HFFc6 (cell line): ENCODE measurements at places on chromosomes 16 and 17. TPM values are rescaled to one million over a fixed set of nuclear protein-coding genes. Genes with fewer than 3 reads are reported as not detected.

GRCh38 chr17:28746611-28747050 is 2.8 kb downstream of the TRAF4 start:
- no peak for DNase-seq

GRCh38 chr17:76447931-76448652 is 4.9 kb downstream of the UBE2O start:
- peak; percentile 60 for DNase-seq

GRCh38 chr17:42979511-42980273 is at the start of gene PTGES3L:
Gene PTGES3L (minus strand): TSS chr17:42980080. CDS start chr17:42980053, 27 bp downstream.
- peak; percentile 38 for DNase-seq

DNA sequence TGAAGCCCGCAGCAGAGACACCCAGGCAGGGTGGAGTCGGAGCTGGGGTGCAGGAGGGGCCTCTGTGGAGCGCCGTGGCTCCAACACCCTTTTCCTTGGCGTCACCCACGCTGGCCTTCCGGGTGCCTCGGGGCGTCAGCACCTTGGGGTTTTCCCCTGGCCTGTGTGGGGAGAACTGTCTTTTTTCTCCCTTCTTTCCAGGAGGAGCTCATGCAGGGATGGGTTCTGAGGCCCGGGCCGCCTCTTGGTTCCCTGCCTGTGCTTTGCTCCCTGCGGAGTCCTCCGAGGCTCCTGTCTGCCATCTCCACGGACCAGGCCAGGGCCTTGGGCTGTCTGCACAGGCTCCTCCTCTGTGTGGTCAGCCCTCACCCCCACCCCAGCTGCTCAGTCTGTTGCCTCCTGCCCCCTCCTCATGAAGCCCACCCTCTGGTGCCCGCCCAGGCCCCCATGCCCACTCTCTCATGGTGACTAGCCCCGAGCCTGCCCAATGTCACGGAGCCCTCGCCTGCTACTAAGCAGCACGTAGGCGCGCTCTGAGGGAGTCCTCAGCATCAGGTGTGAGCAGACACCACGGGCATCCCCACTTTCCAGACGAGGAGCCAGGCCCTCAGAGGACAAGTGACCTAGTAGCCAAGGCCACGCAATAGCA is 5.0 kb downstream of the KATNB1 start:
- no peak for DNase-seq

GRCh38 chr17:17448723-17449122 is 28.1 kb upstream of the MED9 start:
- no peak for DNase-seq

DNA sequence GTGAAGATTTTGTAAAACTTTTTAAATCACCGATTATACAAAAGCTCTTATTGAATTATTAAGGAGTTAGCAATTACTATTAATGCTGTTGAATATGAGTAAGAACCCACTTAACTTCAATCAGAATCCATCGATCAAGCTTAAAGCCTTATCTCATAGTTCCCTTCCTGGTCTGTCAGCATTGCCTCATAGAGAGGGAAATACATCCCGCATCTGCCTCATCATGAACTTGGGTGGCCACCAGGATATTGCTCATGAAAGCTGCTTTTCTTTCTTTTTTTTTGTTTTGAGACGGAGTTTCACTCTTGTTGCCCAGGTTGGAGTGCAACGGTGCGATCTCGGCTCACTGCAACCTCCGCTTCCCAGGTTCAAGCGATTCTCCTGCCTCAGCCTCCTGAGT is 66.7 kb downstream of the PIGL start:
- DNase-seq, result peak; percentile 37

- no peak for DNase-seq
Measured at GRCh38 chr17:70859829-70860228, 690.5 kb downstream of the KCNJ2 start.

GRCh38 chr16:24440306-24440705 is 99.1 kb upstream of the RBBP6 start:
- no peak for DNase-seq

GRCh38 chr16:50354629-50355456 is 13.9 kb downstream of the BRD7 start:
- DNase-seq, result no peak

GRCh38 chr17:40841246-40841645 is 18.8 kb upstream of the KRT10 start:
- no peak for DNase-seq

- no peak for DNase-seq
Measured at GRCh38 chr16:57611706-57612105, 16.7 kb upstream of the ADGRG1 start.

GRCh38 chr17:21243516-21244303 is 9.5 kb downstream of the NATD1 start:
- no peak for DNase-seq

DNA sequence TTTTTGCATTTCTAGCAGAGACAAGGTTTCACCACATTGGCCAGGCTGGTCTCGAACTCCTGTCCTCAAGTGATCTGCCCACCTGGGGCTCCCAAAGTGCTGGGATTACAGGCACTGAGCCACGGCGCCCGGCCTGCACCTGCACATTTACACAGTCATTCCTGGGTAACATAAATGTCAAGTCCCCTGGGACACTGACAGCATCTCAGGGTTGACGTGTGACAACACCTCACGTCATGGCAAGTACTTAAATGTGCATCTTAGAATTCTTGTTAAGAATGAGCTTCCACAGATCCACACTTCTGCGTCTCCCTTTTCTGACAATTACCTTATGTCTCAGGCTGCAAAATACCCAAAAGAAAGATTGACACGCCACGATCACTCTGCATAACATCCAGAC is 80.5 kb downstream of the ABR start:
- DNase-seq, result no peak

- DNase-seq, result no peak
Measured at GRCh38 chr16:85105475-85105874, 6.8 kb downstream of the CIBAR2 start.

DNA sequence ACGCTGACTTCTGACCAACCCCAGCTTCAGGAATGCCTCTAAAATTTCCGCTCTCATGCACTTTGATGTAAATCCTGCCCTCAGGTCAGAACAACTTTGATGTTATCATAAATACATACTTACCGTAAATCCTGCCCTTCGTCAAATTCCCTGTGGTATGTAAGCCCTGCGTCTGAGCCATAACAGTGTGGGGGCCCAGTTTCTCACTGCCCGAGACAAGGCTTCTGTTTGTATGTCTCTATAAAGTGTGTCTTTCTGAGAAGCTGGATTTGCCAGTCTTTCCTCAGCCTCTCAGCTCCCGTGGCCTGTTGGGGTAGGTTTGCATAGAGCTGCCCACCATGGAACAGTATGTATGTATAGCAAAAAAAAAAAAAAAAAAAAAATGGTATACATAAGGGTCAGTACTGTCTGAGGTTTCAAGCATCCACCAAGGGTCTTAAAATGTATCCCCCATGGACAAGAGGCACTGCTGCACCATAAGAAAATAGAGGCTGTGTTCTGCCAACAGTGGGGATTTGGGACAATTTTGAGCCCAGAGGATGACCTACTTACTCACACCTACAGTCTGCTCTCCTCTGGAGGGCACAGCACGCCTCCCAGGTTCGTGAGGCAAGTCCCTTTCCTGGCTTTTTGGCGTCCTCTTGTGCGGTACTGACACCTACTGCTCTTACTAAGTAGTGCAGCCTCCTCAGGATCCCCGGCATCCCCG is 17.5 kb downstream of the PRMT7 start:
- DNase-seq, result peak; percentile 81

Gene CDK10
- total RNA-seq, result 45.5 to 63.1 TPM (median 58.7 TPM) in 3 replicates

Gene BFAR
- total RNA-seq, result 63.2 to 68.7 TPM (median 63.7 TPM) in 3 replicates

Gene SLFN12L
- 0.12 to 0.13 TPM in 2 of 3 replicates, not detected in the other for total RNA-seq

Gene CX3CL1
- not detected in 3 replicates for total RNA-seq

Gene CCT6B
- total RNA-seq, result 1.2 to 2.1 TPM (median 1.8 TPM) in 3 replicates

Gene LLGL2
- 0.44 to 0.50 TPM (median 0.48 TPM) in 3 replicates for total RNA-seq

Gene PNMT
- not detected in 3 replicates for total RNA-seq

Gene IGSF6
- total RNA-seq, result not detected in 3 replicates

Gene GRB7
- total RNA-seq, result 0.21 TPM in 1 of 3 replicates, not detected in the others

Gene KPNA2
- 150 and 296 TPM in 2 replicates for total RNA-seq

Gene PRSS27
- total RNA-seq, result 0.30 to 0.63 TPM (median 0.38 TPM) in 3 replicates

Gene KRT24
- not detected in 3 replicates for total RNA-seq

Gene CES1
- total RNA-seq, result not detected in 3 replicates
